Activated CD4-positive, CD25-positive, alpha-beta regulatory T cell treated with anti-CD3 and anti-CD28 coated beads, Interleukin-2, amount 50 U/mL, for 72 hours (primary cell): ENCODE measurements at places on chromosomes 7 and 10.

DNA sequence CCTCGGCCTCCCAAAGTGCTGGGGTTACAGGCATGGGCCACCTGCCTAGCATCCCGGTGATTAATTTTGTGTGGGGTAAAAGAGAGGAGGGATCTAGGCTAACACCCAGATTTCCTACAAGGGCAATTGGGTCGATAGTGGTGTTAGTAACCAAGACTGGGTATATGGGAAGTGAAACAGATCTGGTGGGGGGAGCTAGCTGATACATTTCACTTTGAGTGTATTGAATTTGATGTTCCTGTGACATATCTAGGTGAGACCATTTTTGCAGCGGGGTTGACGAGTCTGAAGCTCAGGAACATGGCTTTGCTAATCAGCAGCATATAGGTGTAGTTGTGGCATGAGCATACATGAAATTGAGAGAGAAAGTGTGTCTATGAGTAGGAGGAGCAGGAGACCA lies 12.0 kb downstream of the CLCN1 start:
- no peak for DNase-seq

DNA sequence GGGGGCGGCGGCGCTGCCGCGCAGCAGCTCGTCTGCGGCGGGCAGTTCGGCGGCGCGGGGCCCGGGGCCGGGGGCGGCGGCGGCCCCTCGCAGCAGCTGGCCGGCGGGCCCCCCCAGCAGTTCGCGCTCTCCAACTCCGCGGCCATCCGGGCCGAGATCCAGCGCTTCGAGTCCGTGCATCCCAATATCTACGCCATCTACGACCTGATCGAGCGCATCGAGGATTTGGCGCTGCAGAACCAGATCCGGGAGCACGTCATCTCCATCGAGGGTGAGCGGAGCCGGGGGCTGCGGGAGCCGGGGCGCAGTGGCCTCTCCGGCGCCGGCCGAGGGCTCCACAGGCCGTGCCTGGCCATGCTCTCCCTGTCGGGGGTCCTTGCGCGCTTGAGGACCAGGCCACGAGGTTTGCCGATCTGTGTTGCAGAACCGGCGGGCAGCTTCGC lies 548 bp downstream of the AGAP3 start:
- DNase-seq = peak; percentile 50

GRCh38 chr10:31083765-31084184 lies 52.1 kb upstream of the ZNF438 start:
- peak; percentile 52 for DNase-seq

- DNase-seq = no peak
Measured at GRCh38 chr10:49269523-49269922, 29.4 kb upstream of the C10orf71 start.

DNA sequence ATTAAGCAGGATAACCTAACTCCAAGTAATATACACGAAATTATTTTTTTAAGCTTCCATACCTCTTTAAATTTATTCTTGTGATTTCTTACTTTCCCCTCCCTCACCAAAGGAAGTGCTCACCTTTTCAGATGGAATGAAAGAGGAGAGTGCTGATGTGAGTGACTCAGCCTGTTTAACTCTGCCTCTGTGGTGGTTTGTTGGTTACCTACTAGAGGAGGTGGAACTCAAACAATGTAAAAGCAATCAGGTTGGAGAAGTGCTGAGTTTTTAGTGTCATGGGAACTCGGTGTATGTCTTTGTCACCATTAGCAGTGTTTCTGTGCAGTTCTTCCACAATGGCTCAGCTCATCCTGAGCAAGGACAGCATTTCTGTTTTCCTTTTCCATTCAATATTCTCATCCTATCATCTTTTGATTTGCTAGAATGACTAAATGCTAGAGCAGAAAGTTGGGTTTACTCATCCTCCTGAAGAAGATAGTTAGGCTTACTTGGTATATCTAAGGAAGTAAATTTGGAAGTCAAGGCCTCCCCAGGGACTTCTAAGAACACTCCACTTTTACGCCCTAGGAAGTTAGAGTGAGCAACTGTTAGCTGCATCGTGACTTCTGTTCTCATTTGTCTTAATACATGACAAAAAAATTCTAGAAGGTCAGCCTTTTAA lies 6.0 kb downstream of the ADD3 start:
- no peak for DNase-seq
